ENCODE measurements at places on chromosomes 2 and 18.

DNA sequence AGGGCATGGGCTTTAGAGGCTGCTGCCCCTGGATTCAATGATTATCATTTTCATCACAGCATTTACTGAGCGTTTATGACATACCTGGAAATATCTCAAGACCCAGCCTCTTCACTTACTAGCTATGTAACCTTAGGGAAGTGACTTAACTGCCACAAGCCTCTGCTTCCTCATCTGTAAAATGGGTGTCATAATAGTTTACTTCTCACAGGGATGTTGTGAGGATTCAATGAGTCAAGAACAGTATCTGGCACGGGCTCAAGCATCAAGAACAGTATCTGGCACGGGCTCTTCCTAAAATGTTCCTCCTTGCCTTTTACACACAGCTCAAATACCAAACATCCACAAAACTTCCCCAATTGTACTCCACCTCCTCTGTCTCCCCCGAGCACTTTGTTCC, 31.4 kb downstream of the LGALSL start:
- DNase-seq, result no peak

- no peak for DNase-seq
Observed at GRCh38 chr2:44935729-44936098, 5.8 kb upstream of the SIX3 start.

GRCh38 chr2:106830191-106830590, 55.8 kb downstream of the ST6GAL2 start:
- DNase-seq, result no peak

GRCh38 chr2:239723486-239724193, 301.5 kb downstream of the NDUFA10 start:
- DNase-seq, result no peak

- DNase-seq, result no peak
Observed at GRCh38 chr2:73981081-73982001, 3.4 kb upstream of the TET3 start.

DNA sequence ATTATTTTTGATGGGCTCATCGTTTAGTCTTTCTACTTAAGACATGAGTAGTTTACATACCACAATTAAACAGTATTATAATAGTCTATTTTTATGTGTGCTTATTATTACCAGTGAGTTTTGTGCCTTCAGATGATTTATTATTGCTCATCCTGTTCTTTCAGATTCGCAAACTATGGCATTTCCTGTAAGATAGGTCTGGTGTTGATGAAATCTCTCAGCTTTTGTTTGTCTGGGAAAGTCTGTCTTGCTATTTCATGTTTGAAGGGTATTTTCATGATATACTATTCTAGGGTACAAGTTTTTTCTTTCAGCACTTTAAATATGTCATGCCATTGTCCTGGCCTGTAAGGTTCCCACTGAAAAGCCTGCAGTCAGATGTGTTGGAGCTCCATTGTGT, 101.3 kb downstream of the DNAH7 start:
- no peak for DNase-seq

- DNase-seq, result no peak
Observed at GRCh38 chr2:33060405-33060804, 113.7 kb downstream of the LTBP1 start.

DNA sequence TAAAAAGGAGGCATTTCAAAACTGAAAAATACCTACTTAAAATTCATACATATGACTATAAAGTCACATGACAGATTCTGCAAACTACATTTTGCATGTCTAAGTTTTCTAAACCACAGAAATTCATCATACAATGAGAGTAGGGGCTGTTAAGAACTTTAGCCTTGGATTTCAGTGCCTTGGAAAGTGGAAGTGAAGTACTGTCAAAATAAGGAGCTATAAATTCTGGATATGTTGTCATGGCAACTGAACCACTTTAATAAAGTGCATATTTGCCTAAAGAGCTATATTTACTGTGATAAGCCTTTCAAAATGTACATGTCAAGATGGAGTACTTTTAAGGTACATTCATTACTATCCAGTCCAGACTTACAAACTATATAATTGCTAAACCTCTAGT, 227.1 kb downstream of the RAB3GAP1 start:
- no peak for DNase-seq

- no peak for DNase-seq
Observed at GRCh38 chr2:235705296-235705695, 211.5 kb downstream of the AGAP1 start.

DNA sequence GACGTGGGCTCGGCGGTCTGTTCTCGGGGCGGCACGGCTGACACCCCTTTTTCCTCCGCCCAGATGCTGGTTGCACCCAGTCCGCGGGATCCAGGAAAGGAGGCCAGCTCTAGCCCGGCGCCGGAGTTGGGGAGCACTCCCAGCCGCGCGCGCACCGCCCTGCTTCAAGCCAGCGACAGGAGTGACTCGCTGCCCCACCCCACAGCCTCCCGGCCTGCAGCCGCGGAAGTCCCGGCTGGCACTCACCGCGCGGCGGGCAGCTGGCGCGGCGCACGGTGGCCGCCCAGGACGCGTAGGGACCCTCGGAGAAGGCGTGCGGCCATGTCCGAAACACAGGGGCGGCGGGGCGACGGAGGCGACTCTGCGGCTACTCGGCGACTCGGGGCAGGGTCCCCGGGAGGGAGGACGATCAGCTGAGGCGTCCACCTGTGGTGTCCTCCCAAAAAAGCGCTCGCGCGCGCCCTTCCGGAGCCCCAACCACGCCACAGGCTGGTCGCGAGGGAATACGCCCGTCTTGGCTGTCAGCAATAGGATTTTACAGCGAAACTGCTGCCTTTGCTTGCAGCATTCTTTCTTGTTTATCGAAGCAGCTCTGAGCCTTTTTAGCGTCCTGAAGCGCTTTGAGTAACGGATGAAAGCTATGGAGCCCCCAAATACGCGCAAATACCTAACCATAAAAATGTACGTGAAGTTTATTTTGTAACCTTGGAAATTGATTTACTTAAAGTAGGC, at the start of gene ACADL:
TSS of gene ACADL (minus strand) at position 507 of the 732 bp plus-strand sequence. CDS start at position 323, 184 bp downstream.
- DNase-seq, result no peak

DNA sequence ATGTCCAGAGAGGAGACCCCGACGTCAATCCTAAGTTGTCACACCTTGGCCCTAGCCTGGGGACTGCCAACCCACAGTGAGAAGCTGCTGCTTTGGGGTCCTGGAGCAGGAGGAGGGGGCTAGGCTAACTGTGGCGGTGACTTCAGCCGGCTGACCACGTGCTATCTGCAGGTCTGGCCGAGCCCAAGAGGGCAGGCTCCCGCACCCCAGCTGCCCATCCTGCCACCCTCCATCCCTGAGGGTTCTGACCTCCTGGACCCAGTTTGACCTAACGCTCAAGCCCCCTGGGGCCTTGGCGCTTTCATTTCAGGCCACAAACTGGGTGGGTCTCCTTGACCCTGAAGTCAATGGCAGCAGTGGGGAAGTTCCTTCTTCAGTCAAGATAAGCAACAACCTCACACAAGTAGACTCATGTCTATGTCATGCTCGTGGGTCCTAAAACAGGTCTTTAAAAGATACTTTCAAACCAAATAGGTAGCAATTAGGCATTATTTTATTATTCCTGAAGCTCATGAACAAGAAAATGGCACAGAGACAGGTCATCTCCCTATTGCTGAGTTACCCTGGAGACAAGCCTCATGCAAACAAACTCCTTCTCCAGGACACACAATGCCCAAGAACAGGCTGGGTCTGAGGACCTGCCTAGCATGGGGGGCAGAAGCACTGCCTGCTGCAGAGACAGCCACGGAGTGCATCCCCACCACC, 2.3 kb downstream of the HES6 start:
- no peak for DNase-seq

DNA sequence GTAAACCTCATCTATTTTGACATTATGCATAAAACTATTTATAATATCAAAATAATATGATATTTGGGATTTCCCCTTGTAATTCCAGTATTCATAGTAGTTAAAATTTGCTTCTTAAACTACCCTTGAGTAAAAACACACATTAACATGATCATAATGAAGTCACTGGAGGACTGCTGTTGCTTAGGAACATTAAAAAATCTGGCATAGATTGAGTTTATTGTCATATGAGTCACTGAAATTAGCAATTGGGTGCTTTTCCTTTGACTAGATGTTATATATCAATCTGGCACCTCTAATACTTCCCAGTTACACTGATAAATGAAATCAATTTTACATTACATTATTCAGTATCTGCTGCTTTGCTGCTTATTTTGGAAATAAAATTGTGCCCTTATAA, 57.0 kb upstream of the ZC3H15 start:
- no peak for DNase-seq

DNA sequence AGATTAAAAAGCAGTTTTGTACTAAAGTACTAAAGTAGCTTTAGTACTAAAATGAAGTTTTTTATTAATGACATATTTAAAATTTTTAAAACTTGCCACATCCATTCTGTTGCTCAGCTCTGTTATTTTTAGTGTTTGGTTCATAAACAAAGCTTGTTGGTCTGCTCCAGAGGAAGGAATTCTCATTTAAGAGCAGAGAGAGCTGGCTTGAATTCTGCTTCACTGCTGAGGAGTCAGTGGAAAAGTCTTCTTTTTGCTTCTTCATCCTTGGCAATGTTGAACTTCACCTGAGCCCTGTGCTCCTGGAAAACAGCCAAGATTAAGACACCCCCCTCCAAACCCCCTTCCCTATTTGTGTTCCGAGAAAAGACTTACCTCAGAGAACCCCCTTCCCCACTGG, 40.6 kb downstream of the TMEM87B start:
- no peak for DNase-seq

All from stimulated activated CD8-positive, alpha-beta memory T cell treated with anti-CD3 and anti-CD28 coated beads, Interleukin-7, amount 100 ng/mL, for 1 hour (primary cell).